Left lung (tissue), 14 donors: ENCODE measurements at places on chromosomes 6 and 20. TPM values are rescaled to one million over a fixed set of nuclear protein-coding genes. Genes with fewer than 3 reads are reported as not detected.

DNA sequence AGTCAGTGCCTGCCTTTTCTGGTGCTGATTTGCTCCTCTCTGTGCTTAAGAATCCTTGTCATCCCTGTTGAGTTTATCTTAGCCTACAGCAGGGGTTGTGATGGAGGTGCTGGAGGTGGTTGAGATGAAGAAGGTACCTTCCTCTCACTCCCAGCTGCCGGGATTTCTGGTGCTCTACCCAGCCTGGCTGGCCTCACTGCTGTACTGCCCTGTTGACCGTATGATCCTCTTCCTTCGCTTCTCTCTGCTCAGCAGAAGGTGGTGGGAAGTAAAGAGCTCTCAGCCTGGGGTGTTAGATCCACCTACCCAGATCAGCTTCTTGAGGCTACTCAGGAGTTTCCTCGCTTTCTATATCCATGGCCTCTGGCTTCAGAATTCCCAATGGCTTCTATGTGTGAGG, 101.0 kb upstream of the NXT1 start:
- H3K27ac ChIP-seq = no peak overlapping the region
- H3K27me3 ChIP-seq = no peaks in the 10 kb centered on the region
- H3K4me3 ChIP-seq = no peak overlapping the region
- H3K36me3 ChIP-seq = no peaks in the 10 kb centered on the region
- H3K4me1 ChIP-seq = peaks cover 22% of the 10 kb centered on the region

DNA sequence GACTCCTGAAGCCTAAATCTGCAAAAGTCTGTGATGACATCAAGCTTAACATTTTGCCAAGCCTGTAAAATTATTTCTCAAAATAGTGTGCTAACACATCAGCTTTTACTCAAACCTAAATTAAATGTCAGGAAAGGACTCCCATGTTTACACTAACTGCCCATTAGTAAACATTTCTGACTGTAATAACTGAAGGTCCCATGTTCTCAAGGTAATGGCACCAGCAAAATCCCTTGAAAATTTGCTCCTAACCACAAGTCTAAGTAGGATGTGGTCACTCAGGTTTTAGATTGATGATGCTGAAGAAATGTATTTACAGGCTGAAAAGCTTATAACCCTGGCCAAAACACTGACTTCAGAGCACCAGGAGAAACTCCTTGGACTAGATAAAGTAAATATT, 33.0 kb downstream of the BACH2 start:
- no peak for DNase-seq
- no peaks in the 10 kb centered on the region for H3K27me3 ChIP-seq
- no peaks in the 10 kb centered on the region for H3K4me1 ChIP-seq
- H3K27ac ChIP-seq = no peak overlapping the region
- H3K4me3 ChIP-seq = no peak overlapping the region

DNA sequence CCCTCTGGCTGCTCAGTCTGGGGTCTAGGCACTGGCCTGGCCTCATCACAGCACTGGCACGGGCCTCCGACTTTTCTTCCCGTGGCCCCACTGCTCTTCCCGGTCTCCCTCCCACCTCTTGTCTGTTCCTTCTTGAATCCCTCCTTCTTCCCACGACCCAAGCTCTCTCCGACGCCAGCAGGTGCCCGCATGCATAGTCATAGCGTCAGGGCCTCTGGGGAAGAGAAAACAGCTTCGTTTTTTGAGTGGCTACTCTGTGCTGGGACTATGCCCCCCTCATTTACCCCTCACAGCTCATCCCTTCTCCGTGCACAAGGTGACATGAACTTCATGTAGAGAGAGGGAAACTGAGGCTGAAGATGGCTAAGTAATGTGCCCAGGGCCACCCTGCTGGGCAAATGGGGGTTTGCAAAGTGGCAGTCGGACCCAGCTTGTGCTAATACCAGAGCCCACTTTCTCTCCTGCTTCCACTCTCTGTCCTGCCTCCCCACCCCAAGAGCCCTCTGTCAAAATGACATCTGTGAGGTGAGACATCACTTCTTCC, 59.2 kb downstream of the SYNJ2 start:
- H3K27me3 ChIP-seq = no peaks in the 10 kb centered on the region
- H3K27ac ChIP-seq = no peak overlapping the region
- no peaks in the 10 kb centered on the region for H3K4me1 ChIP-seq
- peaks cover 13% of the 10 kb centered on the region for H3K36me3 ChIP-seq
- DNase-seq = no peak
- no peak overlapping the region for H3K4me3 ChIP-seq

CRISP2 gene
- polyA plus RNA-seq = 0.66 TPM

- H3K27ac ChIP-seq = no peak overlapping the region
- H3K4me1 ChIP-seq = no peaks in the 10 kb centered on the region
- H3K4me3 ChIP-seq = no peak overlapping the region
- no peaks in the 10 kb centered on the region for H3K27me3 ChIP-seq
These were observed 679.5 kb downstream of the MAFB start for GRCh38 chr20:40009542-40009941.

- no peak overlapping the region for H3K27ac ChIP-seq
- H3K27me3 ChIP-seq = no peaks in the 10 kb centered on the region
- no peaks in the 10 kb centered on the region for H3K36me3 ChIP-seq
- H3K4me3 ChIP-seq = no peak overlapping the region
- no peaks in the 10 kb centered on the region for H3K4me1 ChIP-seq
These were observed 29.6 kb downstream of the HLA-DPB1 start for GRCh38 chr6:33105386-33105785.

METTL24 gene
- polyA plus RNA-seq = 3.0 TPM

- H3K4me1 ChIP-seq = no peaks in the 10 kb centered on the region
- no peaks in the 10 kb centered on the region for H3K36me3 ChIP-seq
- no peak overlapping the region for H3K4me3 ChIP-seq
- no peaks in the 10 kb centered on the region for H3K27me3 ChIP-seq
These were observed 111.3 kb downstream of the BTBD9 start for GRCh38 chr6:38528196-38528965.

OPRM1 gene
- polyA plus RNA-seq = not detected

DNA sequence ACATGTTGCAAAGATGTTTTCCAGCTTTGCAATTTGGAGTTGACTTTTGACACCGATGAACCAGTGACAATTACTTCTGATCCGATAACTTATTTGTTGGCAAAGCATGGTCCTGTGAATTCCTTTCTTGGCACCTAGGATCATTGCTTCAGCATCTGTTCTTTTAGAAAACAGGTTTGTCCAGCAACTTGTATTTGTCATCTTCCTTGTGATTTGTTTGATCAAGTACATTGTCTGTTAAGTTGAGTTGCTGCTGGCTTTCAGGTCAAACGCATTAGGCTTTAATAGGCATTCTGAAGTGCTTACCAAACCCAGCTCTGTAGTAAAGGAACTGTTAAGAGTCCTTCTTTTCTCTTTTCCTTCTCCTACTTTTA, 192.4 kb upstream of the ZNF217 start:
- H3K36me3 ChIP-seq = no peaks in the 10 kb centered on the region
- no peak overlapping the region for H3K27ac ChIP-seq
- no peak for DNase-seq
- H3K4me1 ChIP-seq = peaks cover 22% of the 10 kb centered on the region

GRCh38 chr20:42309050-42309449, 690.9 kb upstream of the CHD6 start:
- H3K27me3 ChIP-seq = peaks cover 7% of the 10 kb centered on the region
- H3K27ac ChIP-seq = no peak overlapping the region
- no peak for DNase-seq
- H3K36me3 ChIP-seq = no peaks in the 10 kb centered on the region
- H3K4me3 ChIP-seq = no peak overlapping the region

DNA sequence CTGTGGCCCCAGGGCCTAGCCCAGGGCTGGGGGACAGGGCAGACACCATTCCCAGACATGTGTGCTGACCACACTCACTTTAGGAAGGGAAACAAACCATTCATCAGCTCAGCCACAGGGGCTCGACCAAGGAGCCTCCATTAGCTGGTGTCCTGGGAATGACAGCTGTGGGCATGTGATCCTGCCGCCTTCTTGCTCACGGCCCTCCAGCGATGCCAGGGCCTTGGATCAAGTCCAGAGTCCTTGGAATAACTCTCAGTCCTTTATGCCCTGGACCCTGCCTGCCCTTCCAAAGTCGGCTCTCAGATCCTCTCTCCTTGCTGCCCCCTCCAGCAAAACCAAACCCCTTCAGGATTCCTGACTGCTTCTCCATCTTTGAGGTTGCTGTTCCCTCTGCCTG, 165.0 kb upstream of the RNF24 start:
- DNase-seq = no peak
- no peak overlapping the region for H3K27ac ChIP-seq
- H3K27me3 ChIP-seq = no peaks in the 10 kb centered on the region
- H3K36me3 ChIP-seq = peaks cover 14% of the 10 kb centered on the region
- H3K4me3 ChIP-seq = no peak overlapping the region

ZNF335 gene
- polyA plus RNA-seq = 16.7 TPM

GRCh38 chr20:2400290-2400689, 19.6 kb downstream of the TGM6 start:
- H3K4me3 ChIP-seq = no peak overlapping the region
- no peaks in the 10 kb centered on the region for H3K36me3 ChIP-seq
- no peak overlapping the region for H3K27ac ChIP-seq

DNA sequence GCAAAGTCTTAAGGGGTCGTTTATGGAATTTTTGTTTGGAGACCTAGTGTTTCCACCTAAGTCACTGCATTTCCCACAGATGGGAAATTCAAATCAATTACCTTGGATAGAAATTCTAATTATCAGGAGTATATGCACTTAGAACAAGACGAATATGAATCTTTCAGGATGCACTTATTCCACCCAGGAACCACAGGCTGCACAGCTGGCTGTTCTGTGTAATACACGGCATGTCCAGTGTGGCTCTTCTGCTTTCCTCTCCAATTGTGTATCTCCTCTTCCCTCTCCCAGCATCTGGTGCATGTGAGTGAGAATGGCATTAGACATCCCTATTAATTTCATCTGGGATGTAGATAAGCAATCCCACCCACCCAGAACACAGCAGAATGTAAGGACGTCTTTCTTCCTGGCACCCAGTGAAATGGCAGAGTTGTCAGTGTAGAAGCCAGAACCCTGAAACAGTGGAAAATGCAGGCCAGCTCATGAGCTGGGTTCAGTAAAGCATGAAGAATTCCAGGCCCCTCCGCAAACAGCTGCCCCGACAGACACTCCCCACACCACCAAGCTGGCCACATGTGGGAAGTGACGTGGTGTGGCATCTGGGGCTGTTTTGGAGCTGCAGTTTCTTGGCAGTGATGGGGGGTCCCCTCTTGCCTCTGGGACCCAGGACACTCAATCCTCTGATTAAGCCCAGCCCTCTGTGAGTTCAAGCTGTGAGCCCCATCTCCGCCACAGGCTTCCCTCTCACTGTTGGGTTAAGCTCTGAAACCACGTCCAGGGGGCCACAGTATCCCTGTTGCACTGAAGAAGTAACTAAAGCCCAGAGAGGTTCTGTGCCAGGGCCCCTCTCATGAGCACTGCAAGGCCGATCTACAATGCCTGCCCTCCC, 180.1 kb upstream of the CST7 start:
- no peaks in the 10 kb centered on the region for H3K27me3 ChIP-seq
- no peaks in the 10 kb centered on the region for H3K4me1 ChIP-seq
- H3K27ac ChIP-seq = no peak overlapping the region
- no peak for DNase-seq

GTSF1L gene
- polyA plus RNA-seq = not detected

GRCh38 chr6:40928307-40928706, 110.7 kb downstream of the UNC5CL start:
- H3K27me3 ChIP-seq = no peaks in the 10 kb centered on the region
- DNase-seq = no peak
- no peak overlapping the region for H3K27ac ChIP-seq
- no peaks in the 10 kb centered on the region for H3K4me1 ChIP-seq
- H3K4me3 ChIP-seq = no peak overlapping the region

DNA sequence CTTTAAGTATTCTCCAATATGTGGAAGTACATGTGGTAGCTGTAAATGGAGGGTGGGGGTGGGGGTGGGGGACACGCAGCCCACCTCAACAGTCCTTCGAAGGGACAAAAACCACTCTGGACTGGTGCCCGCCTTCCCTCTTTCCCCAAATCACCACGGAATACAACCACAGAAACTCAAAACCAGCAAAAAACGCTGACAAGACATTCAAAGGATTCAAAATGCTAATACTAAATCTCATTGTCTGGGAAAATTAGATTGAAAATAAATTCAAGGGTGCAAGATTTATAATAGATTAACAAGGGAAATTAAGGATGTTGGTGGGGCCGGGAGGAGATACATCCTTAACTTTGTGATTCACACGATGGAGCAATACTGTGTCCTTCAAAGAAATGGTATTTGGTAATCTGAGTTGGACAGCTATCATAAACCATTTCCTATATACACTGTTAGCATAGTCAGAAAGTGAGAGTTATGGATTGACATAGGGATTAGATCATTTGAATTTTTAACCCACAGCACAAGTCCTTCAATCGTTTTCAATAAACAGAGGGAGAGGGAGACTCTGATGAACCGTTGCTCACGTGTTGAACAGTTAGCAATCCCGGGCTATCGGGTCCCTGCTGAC, 766 bp upstream of the TBC1D22B start:
- peaks cover 6% of the 10 kb centered on the region for H3K4me1 ChIP-seq
- DNase-seq = no peak
- H3K36me3 ChIP-seq = no peaks in the 10 kb centered on the region
- H3K27ac ChIP-seq = peak overlapping the region; percentile 87
- H3K4me3 ChIP-seq = peak overlapping the region; percentile 70

BANF2 gene
- polyA plus RNA-seq = not detected

OR2H2 gene
- 0.30 TPM for polyA plus RNA-seq

DNA sequence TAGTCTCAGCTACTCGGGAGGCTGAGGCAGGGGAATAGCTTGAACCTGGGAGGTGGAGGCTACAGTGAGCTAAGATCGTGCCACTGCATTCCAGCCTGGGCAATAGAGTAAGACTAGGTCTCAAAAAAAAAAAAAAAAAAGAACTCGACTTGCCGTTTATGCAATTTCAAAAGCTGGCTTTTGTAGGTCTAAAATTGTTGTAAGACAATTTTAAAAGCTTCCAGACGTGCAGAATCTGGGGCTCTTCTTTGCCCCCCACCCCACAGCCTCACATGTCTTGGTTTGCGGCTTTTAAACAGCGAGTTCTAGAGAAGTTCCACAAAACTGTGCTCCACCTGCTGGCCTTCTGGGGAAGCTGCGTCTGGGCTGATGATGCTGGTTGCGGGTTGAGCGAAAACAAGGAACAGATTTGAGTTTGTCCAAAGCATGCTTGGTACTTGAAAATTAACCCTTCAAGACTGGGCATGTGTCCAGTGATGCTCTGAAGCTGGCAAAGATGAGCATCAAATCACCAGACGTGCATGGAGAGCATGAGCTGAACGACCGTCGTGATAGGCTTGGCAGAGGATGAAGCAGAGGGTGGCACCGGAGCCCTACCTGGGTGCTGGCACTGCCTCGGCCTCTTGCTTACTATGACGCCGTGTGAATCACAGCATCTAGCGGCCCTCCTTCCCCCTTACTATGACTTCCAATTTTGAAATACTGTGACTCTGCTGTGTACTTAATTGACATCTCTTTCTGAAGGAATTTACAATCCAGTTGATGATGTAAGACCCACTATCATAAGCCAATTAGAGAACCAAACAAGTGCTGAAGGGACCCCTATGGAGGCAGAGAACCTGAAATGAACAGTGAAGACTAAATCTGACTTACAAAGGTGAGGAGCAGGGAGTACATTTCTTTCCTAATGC, 171.4 kb downstream of the GMPR start:
- peaks cover 30% of the 10 kb centered on the region for H3K4me1 ChIP-seq
- no peaks in the 10 kb centered on the region for H3K36me3 ChIP-seq
- no peak for DNase-seq
- no peak overlapping the region for H3K4me3 ChIP-seq

SRMS gene
- 0.27 TPM for polyA plus RNA-seq

SSTR4 gene
- 0.30 TPM for polyA plus RNA-seq

SH3BGRL2 gene
- 40.7 TPM for polyA plus RNA-seq
